ENCODE measurements at places on chromosomes 7 and 10. TPM values are rescaled to one million over a fixed set of nuclear protein-coding genes. Genes with fewer than 3 reads are reported as not detected.

The HOXA9 gene
- under 0.01 TPM for total RNA-seq

The GARIN1A gene
- 1.5 TPM for total RNA-seq

The DGKB gene
- total RNA-seq = 0.26 TPM

The ITGB8 gene
- total RNA-seq = 100 TPM

The SLC35G1 gene
- 2.1 TPM for total RNA-seq

The KCNIP2 gene
- 0.77 TPM for total RNA-seq

The INTS1 gene
- 22.9 TPM for total RNA-seq

The TMEM130 gene
- 0.26 TPM for total RNA-seq

The MINDY4 gene
- 4.1 TPM for total RNA-seq

The EBF3 gene
- total RNA-seq = under 0.01 TPM

The ADRA2A gene
- total RNA-seq = under 0.01 TPM

The AKR1D1 gene
- total RNA-seq = not detected

The ADCYAP1R1 gene
- not detected for total RNA-seq

The ZNF479 gene
- total RNA-seq = not detected

The ODAD2 gene
- 1.5 TPM for total RNA-seq

The MRC1 gene
- not detected for total RNA-seq

The C10orf105 gene
- under 0.01 TPM for total RNA-seq

The PNLIPRP1 gene
- total RNA-seq = not detected

The PARD3 gene
- total RNA-seq = 46.4 TPM

The TRPV6 gene
- not detected for total RNA-seq

The DPY19L1 gene
- 30.1 TPM for total RNA-seq

The FAM13C gene
- total RNA-seq = 3.9 TPM

The PGAM1 gene
- total RNA-seq = 209 TPM

The SMKR1 gene
- total RNA-seq = 0.51 TPM

The SLC26A3 gene
- not detected for total RNA-seq

The MYH16 gene
- not detected for total RNA-seq

The LRRC27 gene
- total RNA-seq = 11.7 TPM

The CLEC2L gene
- not detected for total RNA-seq

The CACNB2 gene
- 1.5 TPM for total RNA-seq

The ASZ1 gene
- not detected for total RNA-seq

The AUTS2 gene
- 7.7 TPM for total RNA-seq

The PAPOLB gene
- under 0.01 TPM for total RNA-seq

The PRSS1 gene
- total RNA-seq = not detected

The HNRNPA2B1 gene
- 65.0 TPM for total RNA-seq

The TBATA gene
- not detected for total RNA-seq

The CCDC186 gene
- total RNA-seq = 15.2 TPM

The ZNF25 gene
- 14.6 TPM for total RNA-seq

The VPS26A gene
- 44.1 TPM for total RNA-seq

The NEURL1 gene
- not detected for total RNA-seq

The EPDR1 gene
- 43.4 TPM for total RNA-seq

The KAZALD1 gene
- 14.4 TPM for total RNA-seq

The IDI2 gene
- total RNA-seq = not detected

The HMX3 gene
- total RNA-seq = not detected

The AKR1C4 gene
- not detected for total RNA-seq

The ABCA13 gene
- total RNA-seq = 0.26 TPM

The CNTNAP2 gene
- total RNA-seq = not detected

The ATG9B gene
- under 0.01 TPM for total RNA-seq
